ENCODE measurements at places on chromosomes 16 and 17. TPM values are rescaled to one million over a fixed set of nuclear protein-coding genes. Genes with fewer than 3 reads are reported as not detected.

Gene SPATA2L
- total RNA-seq, result 8.0 TPM

Gene FKBP10
- 0.53 TPM for total RNA-seq

Gene CRYBA1
- not detected for total RNA-seq

Gene PIRT
- not detected for total RNA-seq

Gene YPEL3
- total RNA-seq, result 135 TPM

Gene SLC22A31
- total RNA-seq, result 0.25 TPM

Gene TPSG1
- not detected for total RNA-seq

Gene TBC1D3D
- 1.4 TPM for total RNA-seq

Gene C16orf46
- total RNA-seq, result 0.65 TPM

Gene NIP7
- 30.7 TPM for total RNA-seq

Gene KCNJ12
- total RNA-seq, result not detected

All from activated naive CD8-positive, alpha-beta T cell treated with anti-CD3 and anti-CD28 coated beads, Interleukin-2, amount 10 ng/mL, durations not matched to agents 7 days and 5 days (primary cell).